ENCODE measurements at places on chromosomes 3 and 15.
A peak's percentile ranks its signal among the peaks of the same experiment; 100 is the strongest.

DNA sequence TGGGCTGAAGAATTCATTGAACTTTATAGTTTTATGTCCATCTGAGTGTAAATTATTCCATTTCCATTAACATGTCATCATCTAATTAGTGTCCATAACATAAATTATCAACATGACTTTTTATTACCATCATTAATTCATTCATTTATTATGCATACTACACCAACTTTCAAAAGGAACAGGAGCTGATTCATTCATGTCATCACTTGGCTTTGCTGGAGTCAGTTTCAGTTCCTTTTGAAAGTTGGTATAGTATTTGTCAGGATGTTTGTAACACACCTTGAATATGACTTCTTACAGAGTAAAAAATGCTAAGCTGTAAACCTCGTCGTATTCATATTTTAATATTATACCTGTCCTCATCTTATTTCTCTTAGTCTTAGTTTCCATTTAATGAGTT is 298.0 kb upstream of the RBMS3 start:
- no peak for DNase-seq

DNA sequence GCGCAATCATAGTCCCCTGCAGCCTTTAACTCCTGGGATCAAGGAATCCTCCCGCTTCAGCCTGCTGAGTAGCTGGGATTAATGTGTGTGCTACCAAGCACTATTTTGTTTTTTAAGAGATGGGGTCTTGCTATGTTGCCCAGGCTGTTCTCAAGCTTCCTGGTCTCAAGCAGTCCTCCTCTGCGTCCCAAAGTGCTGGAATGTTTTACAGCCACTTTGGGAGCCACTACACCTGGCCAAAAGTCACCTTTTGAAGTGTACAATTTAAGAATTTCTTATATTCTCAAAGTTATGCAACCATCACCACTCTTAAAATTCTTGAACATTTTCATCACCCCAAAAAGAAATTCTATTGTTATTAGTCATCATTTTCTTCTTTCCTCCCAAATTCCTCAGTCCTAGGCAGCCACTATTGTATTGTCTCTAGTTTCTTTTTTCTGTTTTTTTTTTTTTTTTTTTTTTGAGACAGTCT is 17.8 kb downstream of the CDV3 start:
- DNase-seq, result no peak

DNA sequence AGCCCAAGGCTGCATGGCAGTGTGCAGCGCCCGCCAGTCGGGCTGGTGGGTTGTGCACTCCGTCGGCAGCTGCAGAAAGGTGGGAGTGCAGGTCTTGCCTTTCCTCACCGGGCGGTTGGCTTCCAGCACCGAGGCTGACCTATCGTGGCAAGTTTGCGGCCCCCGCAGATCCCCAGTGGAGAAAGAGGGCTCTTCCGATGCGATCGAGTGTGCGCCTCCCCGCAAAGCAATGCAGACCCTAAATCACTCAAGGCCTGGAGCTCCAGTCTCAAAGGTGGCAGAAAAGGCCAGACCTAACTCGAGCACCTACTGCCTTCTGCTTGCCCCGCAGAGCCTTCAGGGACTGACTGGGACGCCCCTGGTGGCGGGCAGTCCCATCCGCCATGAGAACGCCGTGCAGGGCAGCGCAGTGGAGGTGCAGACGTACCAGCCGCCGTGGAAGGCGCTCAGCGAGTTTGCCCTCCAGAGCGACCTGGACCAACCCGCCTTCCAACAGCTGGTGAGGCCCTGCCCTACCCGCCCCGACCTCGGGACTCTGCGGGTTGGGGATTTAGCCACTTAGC is 4.3 kb downstream of the ISL2 start:
- peak; percentile 17 for DNase-seq

GRCh38 chr3:177448987-177449359 is 251.7 kb upstream of the TBL1XR1 start:
- no peak for DNase-seq

GRCh38 chr3:180036092-180036670 is 556 bp downstream of the PEX5L start:
- DNase-seq, result no peak

DNA sequence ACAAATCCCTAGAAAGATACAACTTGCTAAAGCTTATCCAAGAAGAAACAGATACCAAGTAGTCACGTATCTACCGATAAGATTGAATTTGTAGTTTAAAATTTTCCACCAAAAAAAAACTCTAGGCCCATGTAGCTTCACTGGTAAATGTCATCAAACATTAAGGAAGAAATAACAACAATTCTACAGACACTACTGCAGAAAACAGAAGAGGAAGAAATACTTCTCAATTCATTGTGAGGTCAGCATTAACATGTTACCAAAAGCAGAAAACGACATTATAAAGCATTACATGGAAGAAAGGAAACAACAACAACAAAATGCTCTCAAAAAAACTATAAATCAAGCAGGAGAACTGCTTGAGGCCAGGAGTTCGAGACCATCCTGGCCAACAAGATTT is 27.5 kb upstream of the TM4SF19 start:
- DNase-seq, result no peak

DNA sequence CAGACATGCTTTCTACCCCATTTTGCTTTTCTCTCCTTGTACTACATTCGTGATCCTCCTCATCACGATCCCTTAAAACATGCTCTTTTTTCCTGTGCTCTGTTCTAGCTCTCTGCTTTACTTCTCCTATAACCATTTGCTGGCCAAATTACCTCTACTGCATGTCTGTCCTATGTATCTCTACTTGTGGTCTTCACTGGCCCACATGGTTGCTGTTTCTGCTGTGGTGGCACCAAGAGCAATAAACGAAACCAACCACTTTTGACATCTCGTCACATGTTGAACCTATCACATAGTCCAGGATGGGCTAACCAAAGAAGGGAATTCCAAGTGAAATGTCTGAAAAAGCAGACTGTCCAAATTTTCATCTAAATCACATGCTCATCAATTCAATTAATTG is 115.2 kb downstream of the LEKR1 start:
- DNase-seq, result no peak

DNA sequence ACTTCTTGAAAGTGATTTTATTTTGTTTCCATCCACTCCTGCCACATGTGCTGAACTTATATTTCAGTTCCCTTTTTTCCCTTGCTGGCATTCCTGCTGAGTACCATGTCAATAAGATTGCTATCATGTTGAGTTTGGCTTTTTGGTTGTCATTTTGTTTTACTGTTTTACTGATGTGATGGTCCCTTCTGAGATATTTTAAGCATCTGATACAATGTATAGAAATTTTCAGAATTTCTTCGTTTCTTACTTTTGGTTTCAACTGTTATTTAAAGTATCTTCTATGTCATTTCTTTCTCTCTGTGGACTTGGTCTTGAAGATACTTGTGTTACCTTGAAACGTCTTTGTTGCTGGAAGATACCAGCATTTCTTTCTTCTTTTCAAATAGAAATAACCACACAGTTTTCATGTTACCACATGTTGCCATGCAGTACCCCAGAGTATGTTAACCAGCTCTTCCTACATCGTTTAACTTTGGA is 14.1 kb downstream of the SIDT1 start:
- DNase-seq, result no peak

DNA sequence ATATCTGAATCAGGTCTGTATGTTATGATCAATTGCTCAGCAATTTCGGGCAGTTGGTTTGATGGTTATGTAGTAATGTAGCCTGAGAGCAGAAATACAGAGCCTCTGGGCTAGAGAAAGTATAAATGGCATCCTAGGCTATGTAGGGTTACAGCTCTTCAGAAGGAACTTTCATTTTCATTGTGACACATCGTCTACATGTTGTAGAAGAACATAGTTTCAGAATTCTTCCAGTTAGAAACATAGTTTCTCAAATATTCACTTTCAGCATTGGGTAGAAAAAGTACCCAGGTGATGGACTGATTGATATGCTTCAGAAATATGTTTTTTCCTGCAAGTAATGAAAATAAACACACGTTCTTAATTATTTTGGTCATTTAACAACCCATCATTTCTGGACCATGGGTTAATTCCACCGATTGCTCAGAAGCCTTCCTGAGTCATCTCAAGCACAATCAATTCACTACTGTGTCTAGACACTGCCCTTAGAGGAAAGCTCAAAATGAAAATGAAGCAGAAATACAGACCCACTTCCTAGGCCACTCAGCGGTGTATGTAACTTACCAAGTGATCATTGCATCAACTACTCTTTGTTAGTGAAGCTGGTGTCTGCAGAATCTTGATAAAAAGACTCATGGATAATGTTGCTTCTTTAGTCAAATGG is 88.8 kb upstream of the TSEN2 start:
- no peak for DNase-seq

DNA sequence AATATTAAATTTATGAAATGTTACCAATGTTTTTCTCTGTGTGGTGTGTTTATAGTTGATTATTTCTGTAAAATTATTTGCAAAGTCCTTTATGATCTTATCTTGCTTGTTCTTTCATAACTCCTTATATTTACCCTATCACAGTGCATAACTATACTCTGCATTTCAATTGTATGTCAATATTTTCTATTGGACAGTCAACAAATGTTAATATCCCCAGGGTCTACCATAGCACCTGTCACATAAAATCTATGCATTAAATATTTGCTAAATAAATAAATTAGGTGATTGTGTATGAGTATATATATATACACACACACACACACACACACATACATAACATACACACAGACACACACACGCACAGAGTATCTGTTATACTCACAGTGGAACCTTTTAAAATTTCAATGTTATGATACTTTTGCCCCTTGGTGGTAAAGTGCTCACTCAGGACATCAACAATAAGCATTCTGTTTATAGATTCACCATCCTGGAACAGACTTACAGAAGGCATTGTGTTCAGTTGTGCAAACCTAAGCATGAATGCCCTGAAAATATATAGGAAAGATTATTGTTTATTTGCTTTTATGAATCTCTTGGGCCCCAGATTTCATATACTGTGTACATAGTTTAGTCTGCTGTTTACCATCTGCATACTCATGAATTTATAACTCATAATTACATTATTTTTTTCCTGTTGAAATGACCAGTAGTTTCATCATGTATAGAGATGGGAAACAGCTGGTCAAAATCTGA is 443.7 kb downstream of the EPHA6 start:
- no peak for DNase-seq
